ENCODE measurements at places on chromosomes 1 and 21.

- no peak for DNase-seq
These were observed 14.3 kb downstream of the DAP3 start for GRCh38 chr1:155703216-155703615.

DNA sequence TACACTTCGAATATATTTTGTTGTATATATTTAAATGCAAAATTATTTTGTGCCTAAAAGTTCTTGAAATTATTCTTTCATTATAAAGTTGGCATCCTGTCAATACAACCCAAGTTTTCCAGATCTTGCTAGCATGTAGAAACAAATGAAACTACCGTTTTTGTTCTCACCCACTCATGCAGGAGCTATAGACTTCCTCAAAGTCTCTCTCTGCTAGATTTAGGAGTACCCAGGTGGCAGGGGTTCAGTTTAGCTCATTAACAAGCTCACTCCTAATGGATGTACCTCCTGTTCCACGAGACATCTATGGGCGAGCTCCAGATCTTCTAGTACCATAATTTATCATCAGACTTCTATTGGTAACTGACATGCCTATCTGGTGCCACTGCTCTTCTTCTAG is 390.2 kb upstream of the POU3F1 start:
- no peak for DNase-seq

- no peak for DNase-seq
These were observed 76.1 kb downstream of the CD58 start for GRCh38 chr1:116494745-116495144.

GRCh38 chr21:33199100-33199464 is 30.7 kb upstream of the IFNAR2 start:
- no peak for DNase-seq

DNA sequence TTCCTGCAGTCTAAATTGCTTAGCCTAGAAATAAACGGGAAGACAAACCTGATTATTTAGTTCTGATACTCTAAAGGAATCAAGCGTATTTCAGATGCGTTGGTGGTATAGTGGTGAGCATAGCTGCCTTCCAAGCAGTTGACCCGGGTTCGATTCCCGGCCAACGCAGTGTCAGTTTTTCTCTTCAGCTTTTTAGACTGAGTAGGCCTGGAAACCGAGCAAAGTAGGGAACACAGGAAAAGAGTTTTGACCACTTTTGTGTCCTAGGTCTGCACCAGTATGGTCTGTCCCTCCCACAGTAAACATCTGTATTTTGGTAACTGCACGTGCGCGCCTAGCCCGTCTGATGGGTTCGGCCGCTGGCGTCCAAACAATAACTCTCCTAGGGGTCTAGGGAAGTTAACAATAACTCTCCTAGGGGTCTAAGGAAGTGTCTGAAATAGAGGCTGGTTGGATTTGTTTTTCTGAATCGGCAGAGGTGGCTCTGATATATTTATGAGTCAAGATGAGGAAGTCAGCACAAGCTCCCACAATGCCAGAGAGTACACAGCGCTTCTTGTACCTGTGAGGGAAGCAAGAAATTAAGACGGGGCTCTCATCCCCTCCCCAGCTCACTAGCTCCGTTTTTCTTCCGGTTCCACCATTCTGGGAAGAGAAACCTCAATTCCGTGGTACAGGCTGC is 15.6 kb upstream of the HJV start:
- peak; percentile 51 for DNase-seq

DNA sequence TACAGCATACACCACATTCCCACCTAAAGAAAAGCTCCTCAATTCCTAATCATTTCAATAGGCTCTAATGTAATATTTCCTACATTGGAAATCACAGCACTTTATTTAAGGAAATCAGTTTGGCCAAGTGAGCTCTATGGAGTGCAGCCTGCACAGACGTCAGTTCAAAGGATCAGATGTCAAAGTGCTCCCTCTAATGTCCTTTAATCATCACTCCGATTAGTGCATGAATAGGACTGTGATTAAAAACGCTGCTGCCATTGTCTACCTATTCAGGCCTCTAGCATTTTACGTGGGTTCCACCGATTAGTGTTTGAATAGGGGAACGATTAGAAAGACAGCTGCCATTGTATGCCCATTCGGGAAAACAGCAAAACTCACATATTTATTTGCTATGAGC is 50.2 kb downstream of the DPYD start:
- DNase-seq: no peak

DNA sequence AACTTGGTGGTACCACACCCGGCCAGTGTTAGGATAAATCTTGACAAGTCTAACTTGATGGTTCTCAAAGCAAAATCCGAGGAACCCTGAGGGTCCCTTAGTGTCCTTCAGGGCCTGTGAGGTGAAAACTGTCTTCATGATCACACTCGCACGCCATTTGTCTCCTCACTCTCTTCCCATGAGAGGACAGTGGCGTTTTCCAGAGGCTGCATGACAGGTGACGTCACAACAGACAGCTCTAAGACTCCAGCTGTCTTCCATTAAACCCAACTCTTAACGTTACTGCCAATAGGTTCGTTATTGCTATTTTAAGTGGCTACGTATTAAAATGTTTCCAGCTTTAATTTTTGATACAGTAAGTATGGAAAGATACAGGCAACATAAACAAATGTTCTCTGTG is 13.8 kb downstream of the CFAP74 start:
- no peak for DNase-seq

- DNase-seq: no peak
These were observed 266.0 kb downstream of the SPATA17 start for GRCh38 chr1:217897100-217897499.

GRCh38 chr1:51570063-51570710 is 46.7 kb upstream of the OSBPL9 start:
- DNase-seq: no peak

DNA sequence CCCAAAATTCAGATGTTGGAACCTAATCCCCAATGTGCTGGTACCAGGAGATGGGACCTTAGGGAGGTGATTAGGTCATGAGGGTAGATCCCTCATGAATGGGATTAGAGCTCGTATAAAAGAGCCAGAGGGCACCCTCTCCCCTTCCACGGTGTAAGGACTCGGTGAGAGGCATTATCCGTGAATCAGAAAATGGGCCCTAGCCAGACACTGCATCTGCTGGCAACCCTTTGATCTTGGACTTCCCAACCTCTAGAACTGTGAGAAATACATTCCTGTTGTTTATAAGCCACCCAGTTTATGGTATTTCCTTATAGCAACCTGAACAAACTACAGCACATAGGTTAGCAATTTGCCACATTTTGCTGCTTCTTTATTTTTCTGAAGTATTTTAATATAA is 14.5 kb upstream of the JAM2 start:
- no peak for DNase-seq

DNA sequence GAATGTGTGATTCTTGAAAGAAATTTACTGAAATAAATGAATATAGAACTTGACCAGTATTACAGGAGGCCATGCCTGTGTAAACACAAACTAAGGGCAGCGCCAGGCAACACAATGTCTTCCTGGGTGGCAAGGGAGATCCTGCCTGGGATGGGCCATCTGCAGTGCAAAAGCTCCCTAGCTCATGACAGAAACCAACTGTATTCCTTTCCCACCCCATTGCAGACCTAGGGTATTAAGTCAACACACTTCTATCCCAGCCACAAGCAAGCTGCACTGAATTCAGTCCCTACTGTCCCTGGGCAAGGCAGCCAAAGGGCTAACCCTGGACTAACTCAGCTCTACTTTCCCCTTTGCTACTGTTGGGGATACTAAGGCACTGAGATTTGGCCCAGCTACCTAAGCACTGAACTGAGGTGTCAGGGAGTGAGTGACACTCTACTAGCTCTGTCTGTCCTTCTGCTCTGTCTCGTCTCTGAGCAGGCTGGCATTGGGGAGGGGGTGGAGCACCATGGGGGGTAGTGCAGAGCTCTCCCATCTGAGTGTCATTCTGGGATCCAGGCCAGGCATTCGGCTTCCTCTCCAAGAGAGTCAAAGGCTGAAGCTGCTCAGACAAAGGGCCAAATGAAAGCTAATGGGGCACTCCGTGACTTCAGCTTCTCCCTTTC is 2.5 kb downstream of the INKA2 start:
- DNase-seq: no peak

GRCh38 chr1:166166698-166167571 is at the start of gene FAM78B:
Gene FAM78B (minus strand): TSS chr1:166167001. CDS start chr1:166166248, 753 bp downstream.
- no peak for DNase-seq

- DNase-seq: no peak
These were observed 9.6 kb downstream of the P3H1 start for GRCh38 chr1:42756956-42757891.

- DNase-seq: no peak
These were observed 36.8 kb upstream of the PPP1R15B start for GRCh38 chr1:204448344-204448964.

GRCh38 chr1:151196292-151196800 is 2.0 kb upstream of the PIP5K1A start:
- no peak for DNase-seq

DNA sequence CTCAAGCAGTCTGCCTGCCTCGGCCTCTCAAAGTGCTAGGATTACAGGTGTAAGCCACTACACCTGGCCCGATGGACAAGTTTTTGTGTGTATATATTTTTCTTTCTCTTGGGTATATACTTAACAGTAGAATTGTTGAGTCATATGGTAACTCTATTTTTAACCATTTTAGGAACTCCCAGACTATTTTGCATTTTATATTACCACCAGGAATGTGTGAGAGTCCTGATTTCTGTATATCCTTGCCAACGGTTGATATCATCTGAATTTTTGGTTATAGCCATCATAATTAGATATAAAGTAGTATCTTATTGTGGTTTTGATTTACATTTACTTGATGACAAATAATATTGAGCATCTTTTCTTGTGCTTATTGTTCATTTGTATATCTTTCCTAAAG is 20.7 kb downstream of the FNBP1L start:
- DNase-seq: no peak

DNA sequence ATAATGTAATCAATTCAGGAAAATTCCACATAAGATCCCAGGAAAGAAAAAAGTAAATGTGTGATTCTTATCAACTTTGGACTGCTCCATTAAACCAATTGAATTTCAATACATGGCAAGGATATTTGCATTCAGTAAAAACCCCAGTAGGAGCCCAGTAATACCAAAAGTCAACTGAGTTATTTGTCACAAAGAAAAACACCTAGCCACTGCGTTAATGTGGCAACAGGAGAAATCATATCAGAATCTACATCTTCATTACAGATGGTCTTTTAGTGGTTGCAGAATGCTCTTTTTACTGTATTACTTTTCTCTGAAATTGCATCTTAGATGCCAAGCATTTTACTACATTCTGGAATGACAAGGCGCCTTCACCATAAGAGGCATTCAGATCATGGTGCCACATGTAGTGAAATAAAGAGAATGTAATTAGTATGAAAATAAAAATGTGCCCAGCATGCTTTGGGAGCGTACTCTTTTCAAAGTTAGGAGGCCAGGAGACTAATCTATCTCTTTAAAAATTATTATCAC is 180.7 kb downstream of the PATJ start:
- DNase-seq: no peak

GRCh38 chr1:86396498-86396890 is 371 bp upstream of the ODF2L start:
- DNase-seq: no peak

GRCh38 chr1:206070627-206071304 is 17.8 kb downstream of the RHEX start:
- no peak for DNase-seq

DNA sequence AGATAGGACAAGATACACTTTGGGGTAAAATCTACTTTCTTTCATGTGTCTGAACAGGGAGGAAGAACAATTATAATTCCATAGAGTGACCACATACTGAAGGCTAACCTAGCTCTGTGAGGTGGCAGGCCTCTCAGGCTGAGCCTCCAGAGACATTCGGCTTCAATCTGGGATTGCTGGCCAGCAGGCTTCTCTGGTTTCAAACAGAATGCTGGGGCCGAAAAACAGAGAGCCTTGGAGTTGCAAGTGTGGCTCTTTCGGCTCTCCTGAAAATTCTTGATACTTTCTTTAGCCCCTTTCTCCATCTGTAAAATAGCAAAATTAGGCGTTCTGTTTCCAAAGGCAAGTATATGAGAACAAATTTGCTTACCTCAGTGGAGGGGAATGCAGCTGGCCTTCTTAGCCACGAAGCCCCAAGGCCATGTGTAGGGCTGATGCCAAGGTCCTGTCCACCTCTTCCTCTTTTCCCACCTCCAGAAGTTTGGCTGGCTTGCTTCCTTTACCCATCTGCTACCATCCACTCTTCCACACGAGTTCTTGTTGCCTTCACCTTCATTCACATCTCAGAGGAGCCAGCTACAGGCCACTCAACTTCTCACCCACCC is 30.0 kb upstream of the UBE2U start:
- no peak for DNase-seq

- no peak for DNase-seq
These were observed 1044.8 kb upstream of the ADGRL2 start for GRCh38 chr1:80755944-80756343.

- no peak for DNase-seq
These were observed 32.4 kb downstream of the GALNT2 start for GRCh38 chr1:230099465-230099864.

DNA sequence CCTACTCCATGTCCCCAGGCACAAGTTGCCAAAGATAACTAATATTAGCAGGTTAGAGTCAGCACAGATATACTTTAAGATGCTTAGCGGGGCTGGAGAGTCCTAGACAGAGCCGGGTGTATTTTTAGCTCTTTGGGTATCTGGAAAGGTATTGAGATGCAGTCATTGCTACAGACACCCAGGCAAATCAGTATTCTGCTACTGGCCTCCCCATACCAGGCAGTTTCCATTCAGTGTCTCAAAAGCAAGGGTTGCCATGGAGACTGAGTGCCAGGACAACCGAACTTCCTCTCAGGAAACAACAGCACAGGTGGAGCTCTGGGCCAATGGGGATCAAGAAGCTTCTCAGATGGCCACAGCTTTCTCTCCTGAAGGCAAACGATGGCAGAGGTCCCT is 45.3 kb downstream of the KCNC4 start:
- no peak for DNase-seq

DNA sequence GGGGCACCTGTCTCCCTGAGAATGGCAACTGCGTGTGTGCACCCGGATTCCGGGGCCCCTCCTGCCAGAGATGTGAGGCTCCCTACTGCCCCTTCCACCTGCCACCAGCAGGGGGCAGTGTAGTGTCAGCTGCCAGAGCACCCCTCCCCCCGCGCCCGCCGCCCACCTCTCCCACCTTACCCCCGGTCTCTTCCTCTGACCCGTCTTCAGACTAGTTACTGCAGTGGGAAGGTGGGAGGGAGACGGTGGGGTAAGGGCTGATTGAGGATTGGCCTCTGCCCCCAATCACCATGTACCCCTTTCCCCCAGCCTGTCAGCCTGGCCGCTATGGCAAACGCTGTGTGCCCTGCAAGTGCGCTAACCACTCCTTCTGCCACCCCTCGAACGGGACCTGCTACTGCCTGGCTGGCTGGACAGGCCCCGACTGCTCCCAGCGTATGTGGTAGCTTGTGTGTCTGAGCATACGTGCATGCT is 10.1 kb upstream of the LRRC71 start:
- peak; percentile 34 for DNase-seq
